ENCODE measurements at places on chromosomes 5 and 9.

DNA sequence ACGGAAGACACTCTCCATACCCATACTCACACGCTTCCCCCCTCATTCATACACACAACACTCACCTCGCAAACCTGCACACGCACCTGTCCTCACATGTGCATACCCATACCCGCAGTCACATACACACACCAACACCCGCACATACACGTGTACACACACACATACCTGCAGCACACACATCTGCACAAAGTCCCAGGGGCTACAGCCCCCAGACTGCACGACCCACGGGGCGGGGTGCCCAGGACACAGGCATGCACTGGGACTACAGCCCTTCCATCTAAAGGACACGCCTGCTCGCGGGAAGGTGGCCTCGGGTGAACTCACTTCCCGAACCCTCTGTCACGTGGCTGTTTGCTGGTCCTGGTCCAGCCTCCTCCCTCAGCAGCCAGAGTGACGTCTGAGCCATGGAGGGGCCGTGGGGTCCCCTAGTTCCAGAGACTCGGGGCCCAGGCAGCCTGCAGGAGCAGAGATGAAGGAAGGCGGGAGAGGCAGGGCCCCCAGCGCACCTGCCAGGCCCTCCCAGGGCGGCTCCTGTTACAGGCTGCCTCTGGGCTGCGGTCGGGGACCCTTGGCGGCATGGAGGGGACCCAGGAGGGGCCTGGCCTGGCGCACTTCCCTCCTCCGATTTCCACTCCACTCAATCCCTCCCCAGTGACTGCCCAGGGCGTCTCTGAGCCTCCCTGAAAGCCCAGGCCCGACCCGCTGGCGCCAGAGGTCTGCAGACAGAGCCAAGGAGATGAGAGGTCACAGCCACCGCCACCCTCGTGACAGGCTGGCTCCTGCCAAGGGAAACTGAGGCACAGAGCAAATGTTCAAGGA lies 8.1 kb downstream of the SLC12A7 start:
- DNase-seq: no peak

- no peak for DNase-seq
Observed at GRCh38 chr5:112923148-112923917, 1.3 kb upstream of the REEP5 start.

GRCh38 chr5:132055808-132056609 lies 4.4 kb upstream of the IL3 start:
- DNase-seq: no peak

GRCh38 chr9:28915202-28915930 lies 1342.1 kb upstream of the C9orf72 start:
- no peak for DNase-seq

DNA sequence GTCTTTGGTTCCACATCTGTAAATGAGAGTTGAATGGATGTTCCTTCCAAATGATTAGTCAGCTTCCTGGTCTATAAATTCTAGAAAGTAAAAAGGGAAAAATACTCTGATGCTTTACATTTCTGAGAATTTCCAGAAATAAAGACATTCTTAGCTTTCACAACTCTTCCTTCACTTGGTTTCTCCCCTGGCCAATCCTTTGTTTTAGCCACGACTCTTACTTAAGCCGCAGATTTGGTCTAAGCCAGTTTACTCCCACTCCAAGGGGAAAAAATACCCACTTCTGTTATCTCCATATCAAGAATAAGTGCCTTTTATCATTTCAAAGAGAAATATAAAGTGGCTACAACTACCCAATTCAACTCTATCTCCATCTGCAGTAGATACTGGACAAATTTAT lies 29.7 kb downstream of the PWWP2A start:
- DNase-seq: no peak

- no peak for DNase-seq
Observed at GRCh38 chr9:98897745-98898144, 46.0 kb upstream of the COL15A1 start.

GRCh38 chr5:127930311-127930710 lies 153.3 kb upstream of the SLC12A2 start:
- no peak for DNase-seq

GRCh38 chr5:111144352-111144930 lies 52.3 kb downstream of the WDR36 start:
- no peak for DNase-seq

DNA sequence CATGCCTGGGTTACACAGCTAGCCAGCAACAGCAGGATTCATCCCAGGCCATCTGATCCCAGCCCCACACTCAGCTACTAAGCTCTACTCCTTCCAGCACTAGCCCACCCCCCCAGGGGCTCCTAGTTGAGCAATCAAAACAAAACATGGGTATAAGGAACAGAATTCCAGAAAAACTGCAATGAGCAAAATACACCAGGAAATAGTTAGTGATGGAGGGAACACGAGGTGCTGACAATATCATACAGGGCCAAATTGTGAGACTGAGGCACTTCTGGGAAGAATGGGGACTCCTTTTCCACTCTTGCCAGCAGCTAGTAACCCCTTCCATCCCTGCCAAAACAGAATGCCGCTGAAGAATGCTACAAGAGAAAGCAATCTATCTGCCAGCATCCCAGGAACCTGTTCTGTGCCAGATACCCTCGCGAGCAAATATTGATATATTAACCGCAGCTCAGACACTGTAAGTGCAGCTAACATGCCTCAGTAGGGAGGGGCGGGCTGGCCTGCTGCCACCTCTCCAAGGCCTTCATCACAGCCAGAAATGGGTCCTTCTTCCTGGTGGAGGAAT lies 161.4 kb downstream of the SLIT3 start:
- no peak for DNase-seq

- no peak for DNase-seq
Observed at GRCh38 chr5:148437249-148437648, 53.5 kb downstream of the FBXO38 start.

- no peak for DNase-seq
Observed at GRCh38 chr9:131324736-131325679, 35.5 kb downstream of the PLPP7 start.

GRCh38 chr9:120702075-120702474 lies 12.2 kb downstream of the MEGF9 start:
- no peak for DNase-seq

- no peak for DNase-seq
Observed at GRCh38 chr9:25857147-25857546, 178.9 kb upstream of the TUSC1 start.

GRCh38 chr9:68470067-68470466 lies 70.6 kb downstream of the TMEM252 start:
- no peak for DNase-seq

DNA sequence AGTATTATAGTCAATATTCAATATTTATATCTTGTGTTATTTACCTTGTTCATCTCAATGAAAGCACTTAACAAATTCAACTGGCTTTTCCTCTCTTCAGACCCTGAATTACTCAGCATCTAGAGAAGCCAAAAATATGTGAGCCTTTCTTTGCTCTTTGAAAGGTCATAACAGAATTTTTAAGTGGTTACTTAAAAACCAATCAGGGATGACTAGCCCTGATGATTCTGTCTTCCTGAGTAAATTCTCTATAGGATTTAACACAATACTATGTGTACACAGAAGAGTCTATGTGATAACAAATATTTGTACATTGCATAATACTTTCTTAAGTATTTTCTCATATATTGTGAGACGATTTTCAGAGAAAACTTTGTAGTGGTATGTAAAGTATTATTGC lies 546.3 kb downstream of the MAT2B start:
- no peak for DNase-seq

DNA sequence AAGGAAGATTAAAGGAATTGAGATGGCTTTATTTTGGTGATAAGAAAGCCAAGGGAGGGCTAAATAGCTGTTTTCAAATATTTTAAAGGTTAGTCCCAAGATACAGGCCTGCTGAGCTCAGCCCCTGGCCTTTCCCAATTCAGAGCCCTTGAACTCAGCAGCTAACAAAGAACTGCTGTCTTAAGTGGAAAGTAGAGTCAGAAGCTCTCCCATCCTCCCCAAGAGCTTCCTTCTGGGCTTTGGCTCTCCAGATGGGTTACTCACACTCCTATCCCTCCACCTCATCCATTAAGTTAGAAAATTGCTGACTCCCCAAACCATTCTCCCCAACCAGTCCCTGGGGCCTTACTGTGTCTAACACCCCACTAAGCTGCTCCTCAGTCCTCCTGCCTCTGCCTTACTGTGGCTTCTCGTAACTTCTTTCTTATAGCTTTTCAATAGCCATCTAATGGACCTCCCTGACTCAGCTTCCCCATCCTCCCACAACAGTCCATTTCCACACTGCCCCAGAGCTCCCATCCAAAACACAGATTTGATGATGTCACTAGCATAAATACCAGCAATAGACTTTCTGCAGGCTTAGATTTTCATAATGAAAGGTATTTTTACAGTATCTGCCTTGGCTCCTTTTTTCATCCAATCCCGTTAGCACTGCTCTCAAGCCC lies 239.1 kb downstream of the ENC1 start:
- DNase-seq: no peak

DNA sequence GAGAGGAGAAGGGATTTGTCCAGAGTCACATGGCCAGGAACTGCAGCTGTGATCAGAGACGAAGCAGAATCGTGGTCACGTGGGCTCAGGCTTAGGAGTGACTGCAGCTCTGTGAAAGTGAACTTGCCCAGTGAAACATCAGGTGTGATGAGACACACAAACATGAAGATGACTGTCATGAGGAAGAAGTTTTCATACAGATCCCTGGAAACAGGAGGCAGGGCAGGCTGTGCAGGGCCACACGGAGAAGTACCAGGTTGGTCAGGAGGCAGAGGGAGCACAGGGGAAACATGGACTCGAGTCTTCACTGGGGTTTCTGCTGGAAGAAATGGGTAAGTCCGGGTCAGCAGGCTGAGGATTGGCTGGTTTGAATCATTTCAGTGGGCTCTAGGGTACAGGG lies 64.1 kb downstream of the BARX1 start:
- no peak for DNase-seq

GRCh38 chr9:78539904-78540303 lies 243.0 kb downstream of the PSAT1 start:
- DNase-seq: no peak

DNA sequence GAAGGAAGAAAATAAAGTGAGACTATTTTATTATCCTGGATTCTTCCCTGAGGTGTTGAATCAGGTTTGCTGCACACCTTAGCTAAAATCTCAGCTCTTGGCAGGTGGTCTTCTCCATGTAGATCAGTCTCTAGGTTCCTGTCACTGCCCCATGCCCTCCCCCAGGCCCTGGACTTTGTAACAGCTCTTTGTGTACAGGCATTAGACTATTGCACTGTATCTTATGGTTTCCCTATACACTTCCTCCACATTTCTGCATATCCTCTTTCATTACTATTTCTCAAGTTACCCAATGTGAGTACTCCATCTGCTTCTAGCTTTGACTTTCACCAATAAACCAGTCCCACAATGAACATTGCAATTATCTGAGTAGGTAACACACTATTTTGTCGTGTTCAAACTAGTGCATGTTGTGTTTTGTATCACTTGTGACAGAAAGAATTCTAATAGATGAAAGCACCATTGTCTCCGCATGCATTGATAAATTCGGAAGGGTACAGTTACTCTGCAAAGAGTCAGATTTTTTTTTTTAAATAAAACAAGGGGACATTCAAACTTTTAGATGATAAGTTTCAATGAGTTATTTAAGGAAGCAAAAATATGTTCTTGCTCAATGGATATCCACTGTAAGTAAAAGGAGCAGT lies 1348.7 kb upstream of the C9orf72 start:
- no peak for DNase-seq

GRCh38 chr5:56443826-56444225 lies 210.7 kb upstream of the ANKRD55 start:
- no peak for DNase-seq

DNA sequence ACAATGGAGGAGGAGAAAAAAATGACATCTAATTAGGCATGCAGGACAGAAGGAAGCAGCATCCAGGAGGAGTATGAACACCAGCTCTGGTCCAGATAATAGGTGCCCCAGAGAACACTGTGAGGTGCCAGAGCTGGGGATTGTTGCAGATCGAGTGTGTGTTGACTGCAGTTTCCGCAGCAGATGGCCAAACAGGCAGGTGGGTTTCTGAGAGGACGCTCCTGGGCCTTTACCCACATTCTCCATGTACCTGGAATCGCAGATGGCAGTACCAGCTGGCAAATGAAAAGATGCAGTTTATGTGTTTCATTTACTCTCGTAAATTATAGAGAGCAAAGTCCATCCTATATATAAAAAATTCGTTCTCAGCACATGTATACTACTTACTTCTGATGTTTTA lies 182.2 kb upstream of the ISL1 start:
- no peak for DNase-seq

DNA sequence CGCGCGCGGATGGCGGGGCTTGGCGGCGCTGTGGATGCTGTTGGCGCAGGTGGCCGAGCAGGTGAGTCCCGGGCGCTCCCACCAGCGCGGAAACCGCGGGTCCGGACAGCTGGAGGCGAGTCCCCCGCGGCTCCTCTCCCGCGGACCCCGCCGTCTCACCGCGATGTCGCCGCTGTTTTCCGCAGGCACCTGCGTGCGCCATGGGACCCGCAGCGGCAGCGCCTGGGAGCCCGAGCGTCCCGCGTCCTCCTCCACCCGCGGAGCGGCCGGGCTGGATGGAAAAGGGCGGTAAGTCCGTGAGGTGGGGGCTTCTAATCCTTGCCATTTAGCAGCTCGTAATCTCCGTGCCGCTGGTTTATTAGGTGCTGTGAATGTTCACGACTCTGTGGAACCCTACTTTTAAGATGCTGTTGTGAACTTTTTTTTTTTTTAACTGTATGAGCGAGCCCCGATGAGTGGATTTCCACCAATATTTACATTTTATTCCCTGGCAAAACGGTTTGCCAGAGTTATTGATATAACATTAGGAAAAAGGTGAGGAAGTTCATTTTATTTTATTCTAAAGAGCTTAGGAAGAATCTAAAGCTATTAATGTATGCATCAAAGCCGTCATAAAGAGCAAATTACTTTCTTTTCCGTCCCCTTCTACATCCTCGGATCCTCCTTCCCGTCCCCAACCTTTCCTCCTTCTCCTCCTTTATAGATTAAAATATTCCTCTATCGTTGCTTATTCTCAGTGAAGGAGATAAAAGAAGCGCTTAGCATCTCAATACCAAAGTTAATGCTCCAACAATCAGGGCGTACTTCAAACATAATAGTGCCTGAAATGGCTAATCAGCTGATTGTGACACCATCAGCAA lies 579 bp downstream of the ADAMTS16 start:
- peak; percentile 56 for DNase-seq

DNA sequence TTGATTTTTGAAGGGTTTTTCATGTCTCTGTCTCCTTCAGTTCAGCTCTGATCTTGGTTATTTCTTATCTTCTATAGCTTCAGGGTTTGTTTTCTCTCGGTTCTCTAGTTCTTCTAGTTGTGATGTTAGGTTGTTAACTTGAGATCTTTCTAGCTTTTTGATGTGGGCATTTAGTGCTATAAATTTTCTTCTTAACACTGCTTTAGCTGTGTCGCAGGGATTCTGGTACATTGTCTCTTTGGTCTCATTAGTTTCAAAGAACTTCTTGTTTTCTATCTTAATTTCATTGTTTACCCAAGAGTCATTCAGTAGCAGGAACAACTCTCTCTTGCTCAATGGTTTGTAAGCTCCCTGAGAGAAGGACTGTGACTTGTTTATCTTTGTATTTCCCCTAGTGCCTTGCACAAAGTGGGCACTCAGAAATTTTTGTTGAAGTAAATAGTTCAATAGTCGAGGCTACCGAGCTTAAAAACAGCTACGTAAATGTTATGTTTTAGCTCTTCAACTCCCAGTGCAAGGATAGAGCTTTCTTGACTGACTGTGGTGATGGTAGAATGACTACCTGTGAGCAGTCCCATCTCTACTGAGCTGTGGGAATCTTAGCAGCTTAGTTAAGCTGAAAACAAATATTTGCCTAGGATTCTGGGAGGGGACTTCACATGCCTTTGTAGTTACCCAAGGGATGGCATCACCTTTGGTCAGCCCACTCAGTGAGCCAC lies 225.8 kb upstream of the ELL2 start:
- no peak for DNase-seq

- peak; percentile 74 for DNase-seq
Observed at GRCh38 chr5:16935231-16936149, 598 bp downstream of the MYO10 start.

- DNase-seq: no peak
Observed at GRCh38 chr5:135723491-135723890, 111.0 kb upstream of the SLC25A48 start.
